ENCODE measurements at places on chromosomes 4 and X. TPM values are rescaled to one million over a fixed set of nuclear protein-coding genes. Genes with fewer than 3 reads are reported as not detected.

FGG gene
- polyA plus RNA-seq = not detected

TCEAL4 gene
- 180 TPM for polyA plus RNA-seq

GPR82 gene
- polyA plus RNA-seq = 0.11 TPM

BRS3 gene
- polyA plus RNA-seq = not detected

Data from renal cortex interstitium (tissue), 15 donors.